ENCODE measurements at places on chromosomes 2 and 18.
A peak's percentile ranks its signal among the peaks of the same experiment; 100 is the strongest.

DNA sequence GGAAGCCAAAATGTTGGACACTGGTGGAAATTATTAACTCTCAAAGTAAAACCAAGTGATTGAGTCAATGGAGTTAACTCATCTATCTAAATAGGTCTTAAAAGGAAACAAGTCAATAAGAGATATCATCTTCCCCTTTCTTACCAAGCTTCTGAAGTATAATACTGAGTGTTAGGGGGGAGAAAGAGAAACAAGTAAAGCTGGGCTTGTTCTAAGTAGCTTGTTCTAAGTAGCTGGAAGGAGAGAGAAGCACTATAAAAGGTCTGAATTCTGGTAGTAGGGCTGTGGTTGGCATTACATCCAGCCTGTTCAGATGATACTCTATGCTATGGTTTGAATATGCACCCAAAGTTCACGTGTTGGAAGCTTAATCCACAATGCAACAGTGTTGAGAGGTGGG lies 26.8 kb downstream of the YES1 start:
- no peak for DNase-seq

DNA sequence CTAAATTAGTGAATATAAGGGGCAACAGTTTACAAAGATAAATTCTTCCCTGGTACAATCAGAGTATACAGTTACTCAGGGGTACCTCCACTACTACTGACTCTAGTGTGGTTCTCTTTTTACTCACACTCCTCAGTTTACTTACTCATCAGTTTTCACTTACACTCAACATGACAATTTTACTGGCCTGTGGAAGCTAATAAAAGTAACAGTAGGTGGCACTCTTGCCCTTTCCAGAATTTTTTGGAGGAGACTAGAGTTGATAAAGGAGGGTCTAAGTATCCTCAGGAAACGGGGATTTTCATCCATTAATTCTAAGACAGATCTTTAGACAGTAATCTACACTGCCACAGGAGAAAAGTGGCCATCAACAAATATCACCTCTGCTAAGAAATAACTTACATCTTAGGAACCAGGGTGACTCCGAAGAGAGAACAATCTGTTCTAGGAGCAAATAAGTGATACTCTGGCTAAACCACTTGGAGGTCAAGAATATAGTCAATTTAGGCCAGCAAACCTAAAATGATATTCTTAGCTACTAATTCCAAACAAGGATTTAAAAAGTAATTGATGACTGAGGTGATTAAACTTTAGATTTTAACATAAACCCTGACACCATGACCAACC lies 61.3 kb downstream of the ATL2 start:
- peak; percentile 38 for DNase-seq

DNA sequence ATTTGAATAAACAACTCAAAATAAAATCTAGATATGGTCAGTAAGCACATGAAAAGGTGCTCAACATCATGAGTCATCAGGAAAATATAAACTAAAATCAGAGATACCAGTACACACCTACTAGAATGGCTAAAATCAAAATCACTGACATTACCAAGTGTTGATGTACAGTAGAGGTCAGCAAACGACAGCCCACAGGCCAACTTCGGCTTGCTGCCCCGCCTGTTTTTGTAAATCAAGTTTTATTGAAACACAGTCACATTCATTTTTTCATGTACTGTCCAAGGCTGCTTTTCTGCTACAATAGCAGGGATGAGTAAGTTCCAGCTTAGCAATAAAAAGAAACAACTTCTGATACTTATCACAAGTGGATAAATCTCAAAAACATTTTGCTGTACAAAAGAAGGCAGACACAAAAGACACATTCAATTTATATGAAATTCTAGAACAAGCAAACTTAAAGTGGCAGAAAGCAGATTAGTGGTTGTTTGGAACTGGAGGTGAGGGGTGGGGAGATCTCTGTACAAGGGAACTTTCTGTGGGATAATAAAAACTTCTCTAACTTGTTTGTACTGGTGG lies 32.1 kb downstream of the TRAK2 start:
- no peak for DNase-seq

- no peak for DNase-seq
Measured at GRCh38 chr2:138997346-138997745, 217.2 kb upstream of the NXPH2 start.

GRCh38 chr2:171253900-171254650 lies 93.4 kb upstream of the TLK1 start:
- DNase-seq: no peak

DNA sequence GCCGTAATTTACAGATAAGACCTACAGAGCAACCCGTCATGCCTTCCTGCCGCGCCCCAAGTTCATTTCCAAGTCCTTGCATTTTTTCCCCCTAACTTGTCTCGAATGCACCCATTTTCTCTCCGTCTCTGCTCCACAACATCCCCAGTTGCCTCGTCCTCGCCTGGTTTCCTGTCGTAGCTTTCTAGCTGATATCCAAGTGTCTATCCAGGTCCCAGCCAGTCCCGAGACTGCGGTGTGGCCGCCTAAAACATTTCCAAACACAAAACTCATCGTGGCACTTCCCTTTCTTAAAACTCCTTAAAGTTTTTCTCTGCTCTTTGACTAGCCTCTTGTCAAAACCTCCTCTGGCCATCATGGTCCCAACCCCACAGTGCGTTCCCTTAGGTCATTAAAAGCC lies 1.2 kb upstream of the BARD1 start:
- DNase-seq: no peak

DNA sequence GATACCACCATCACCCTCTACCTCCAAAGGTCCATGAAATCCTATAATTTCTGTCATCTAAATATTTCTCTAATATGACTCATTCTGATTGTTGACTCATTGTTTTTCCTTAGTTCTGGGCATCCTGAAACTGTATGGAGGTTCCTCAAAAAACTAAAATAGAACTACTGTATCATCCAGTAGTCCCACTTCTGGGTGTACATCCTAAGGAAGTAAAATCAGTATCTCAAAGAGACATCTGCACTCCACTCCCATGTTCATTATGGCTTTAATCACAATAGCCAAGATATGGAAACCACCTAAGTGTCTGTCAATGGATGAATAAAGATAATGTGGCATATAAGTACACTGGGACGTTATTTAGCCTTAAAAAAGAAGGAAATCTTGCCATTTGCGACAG lies 125.8 kb upstream of the MYO3B start:
- DNase-seq: no peak

DNA sequence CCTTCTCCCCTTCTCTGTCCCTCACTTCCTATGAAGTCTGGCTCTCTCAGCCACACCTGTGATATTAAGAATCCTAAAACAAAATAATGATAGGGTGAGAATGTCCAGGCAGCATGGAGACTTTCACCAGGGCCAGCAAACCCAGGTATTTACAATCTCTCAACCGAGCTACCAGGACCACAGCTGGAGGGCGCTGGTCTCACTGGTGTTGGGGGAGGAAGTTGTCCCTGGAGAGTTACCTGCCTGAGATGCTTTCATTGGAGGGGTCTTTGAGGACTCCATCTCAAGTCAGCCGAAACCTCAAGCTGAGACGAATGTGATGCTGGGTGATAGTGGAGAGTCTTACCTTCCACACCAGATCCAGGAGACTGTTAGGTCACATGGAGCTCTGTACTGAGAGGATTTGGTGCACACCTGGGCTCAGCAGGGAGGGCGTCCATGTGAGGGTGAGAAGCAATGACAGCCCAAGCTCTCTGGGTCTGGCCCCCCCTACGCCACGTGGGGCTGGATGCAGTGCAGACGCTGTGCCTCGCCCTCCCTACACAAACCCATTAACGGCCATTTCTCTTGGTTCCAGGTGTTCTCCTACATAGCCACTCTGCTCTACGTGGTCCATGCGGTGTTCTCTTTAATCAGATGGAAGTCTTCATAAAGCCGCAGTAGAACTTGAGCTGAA lies 27.4 kb downstream of the MAL start:
- no peak for DNase-seq

DNA sequence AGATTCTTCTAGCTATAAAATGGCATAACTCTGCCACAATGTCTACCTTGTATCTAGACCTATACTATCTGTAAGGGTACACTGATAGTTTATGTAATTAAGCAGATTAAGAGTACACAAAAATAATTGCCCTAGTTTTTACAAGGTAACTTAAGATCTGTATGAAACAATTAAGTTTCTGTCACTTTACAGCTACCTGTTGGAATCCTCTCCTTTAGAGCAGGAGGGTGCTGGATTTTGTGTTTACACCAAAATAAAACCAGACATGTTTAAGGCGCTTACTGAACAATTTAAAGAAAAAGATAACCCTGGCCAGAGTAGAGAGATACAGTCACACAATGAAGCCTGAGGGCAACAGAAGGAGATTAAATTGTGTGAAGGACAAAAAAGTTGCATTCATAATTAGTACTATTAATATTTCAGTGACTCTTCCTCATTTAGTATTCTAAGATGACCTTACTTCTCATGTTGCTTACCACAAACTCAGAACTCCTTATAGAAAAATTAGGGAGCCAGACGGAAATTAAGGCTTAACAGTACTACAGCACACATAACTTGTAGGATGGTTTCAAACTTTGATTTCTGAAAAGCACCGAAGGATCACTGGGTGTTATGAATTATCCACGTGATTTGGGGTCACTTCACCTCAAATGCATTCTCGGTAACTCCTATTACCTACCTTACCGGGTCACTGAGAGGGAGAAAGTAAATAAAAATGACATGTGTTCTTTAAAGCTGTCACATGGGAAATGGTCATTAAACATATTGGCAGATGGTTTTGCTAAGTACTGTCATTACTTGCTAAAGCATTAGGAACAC lies 1.0 kb downstream of the DARS1 start:
- no peak for DNase-seq

DNA sequence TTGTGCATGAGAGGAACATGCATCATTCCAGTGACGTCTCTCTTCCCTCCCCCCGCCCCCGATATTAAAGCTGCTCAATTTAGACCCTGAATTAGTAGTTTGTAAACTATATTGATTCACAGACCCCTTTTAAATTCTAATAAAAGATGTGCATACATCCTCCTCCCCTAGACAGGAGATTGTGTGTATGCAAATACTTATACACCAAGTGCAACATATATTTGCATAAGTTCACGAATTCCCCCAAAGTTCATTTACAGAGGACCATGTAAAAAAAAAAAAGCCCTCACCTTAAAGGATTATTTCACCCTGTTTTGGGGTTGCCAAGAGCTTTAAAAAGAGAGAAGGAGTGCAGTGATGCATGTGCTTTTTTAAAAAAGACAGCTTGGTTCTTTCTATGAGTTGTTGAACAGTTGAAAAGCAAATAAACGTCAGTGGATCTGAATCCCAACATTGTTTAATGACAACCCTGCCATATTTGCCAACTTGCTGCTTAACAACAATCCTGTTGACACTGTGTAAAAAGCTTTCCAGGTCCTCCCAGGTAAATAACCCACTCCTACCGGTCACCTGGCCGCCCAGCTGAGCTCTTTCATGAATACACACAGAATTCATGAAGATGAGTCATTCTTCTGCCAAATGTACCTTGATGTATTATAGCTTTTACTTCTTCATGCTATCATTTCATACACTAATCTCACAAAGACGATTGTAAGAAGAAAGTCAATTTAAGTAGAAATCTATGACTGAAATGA lies 211.5 kb downstream of the IKZF2 start:
- DNase-seq: no peak

GRCh38 chr18:54776282-54776977 lies 51.8 kb upstream of the RAB27B start:
- DNase-seq: no peak

DNA sequence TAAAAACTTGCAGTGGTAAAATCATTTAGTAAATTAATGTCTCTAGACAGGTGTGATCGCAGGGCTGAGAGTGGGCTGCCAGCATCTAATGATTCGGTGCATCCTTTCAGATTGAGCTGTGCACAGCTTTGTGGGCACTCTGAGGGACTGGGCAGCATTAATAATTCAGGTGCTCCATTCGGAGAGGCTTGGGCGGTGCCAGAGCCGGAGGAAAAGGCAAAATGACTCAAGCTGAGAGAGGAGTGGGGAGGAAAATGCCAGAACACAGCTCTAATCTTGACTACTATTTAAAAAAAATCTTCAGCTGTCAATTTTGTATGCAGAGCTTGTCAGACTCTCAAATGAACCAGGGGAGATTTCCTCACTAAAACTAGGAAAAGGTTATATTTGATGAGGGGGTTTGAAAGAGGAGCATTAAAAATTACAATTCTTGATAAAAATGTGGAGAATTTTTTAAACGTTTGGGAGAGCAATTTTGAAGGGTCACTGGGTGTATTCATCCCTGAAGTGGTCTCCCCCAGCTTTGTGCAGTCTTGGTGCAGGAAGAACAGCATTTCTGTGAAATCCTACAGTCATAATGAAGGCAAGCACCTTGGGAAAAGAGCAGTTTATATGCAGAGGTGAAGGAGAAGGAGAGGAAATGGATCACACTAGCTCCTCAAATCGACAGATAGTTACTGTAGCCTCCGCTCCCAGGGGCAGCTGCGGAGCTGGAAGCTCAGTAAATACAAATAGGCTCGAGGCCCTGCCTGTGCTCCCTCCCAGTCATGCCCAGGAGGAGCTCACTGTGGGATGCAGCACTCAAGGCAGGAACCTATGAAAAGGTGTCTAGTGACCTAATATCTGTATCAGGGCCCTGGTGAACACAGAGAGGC lies 535.4 kb upstream of the RAB6C start:
- no peak for DNase-seq

DNA sequence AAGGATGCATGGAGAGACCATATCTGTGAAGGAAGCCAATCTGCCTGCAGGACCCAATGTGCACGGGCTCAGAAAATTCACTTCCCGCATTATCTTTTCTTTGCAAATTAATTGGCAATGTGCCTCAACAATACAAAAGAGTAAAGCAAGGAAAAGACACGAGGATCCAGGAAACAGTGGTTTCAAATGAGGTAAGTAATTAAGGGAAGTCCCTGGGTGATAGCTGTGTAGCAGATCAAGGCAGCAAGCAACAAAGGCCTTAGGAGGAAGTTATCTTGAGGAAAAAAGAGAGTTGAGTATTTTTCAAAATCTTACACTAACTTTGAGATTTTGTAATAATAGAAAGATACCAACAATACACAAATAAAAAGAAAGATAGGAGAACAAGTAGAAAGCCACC lies 44.3 kb upstream of the TGIF1 start:
- DNase-seq: no peak

DNA sequence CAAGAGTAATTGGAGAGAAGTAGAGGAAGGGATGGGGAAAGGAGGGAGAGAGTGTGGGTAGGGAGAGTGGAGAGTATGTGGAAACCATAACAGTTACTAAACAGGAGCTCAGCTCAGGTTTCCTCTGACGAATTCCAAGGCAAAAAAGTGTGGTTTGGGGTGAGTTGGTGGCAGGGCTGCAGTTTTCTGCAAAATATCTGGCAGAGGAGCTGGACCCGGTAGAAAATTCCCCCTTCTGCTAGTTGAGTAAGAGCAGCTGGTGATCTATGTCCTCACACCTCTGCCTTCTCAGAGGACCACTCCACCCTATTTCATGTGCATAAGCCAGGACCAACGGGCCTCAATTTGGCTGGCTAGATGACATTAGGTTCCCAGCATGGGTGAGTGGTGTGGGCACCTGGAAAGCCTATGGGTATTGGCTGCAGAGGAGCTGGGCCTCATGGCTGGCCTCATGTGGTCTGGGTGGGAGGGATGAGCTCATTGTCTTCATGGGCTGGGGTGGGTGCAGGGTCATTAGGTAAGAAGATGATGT lies 13.2 kb downstream of the NRP2 start:
- DNase-seq: no peak

GRCh38 chr2:85760371-85760770 lies 6.6 kb downstream of the ATOH8 start:
- DNase-seq: no peak

Measured in CD4-positive, alpha-beta memory T cell (primary cell).